ENCODE measurements at places on chromosomes 6 and 20.

- DNase-seq, result no peak
Observed at GRCh38 chr6:7425808-7426190, 36.2 kb downstream of the RIOK1 start.

GRCh38 chr6:4603856-4604369 lies 172.3 kb upstream of the CDYL start:
- DNase-seq, result no peak

DNA sequence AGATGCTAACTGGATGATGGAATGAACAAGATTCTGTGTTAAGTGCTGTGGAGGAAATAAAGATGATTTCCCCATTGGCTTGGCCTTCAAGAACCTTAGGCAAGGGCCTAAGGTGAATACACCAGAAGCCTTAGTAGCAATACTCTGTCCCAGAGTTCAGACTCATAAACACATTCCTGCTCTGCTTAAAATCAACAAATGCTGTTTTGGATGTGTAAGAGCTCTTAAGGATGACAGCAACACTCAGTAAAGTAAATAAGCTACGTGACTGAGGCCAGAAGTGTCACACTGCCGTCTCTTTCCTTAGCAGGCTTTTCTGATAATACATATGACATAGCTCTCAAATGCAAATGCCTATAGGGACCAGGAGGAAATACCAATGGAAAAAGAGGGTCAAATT lies 90.6 kb downstream of the EYA2 start:
- DNase-seq, result no peak

DNA sequence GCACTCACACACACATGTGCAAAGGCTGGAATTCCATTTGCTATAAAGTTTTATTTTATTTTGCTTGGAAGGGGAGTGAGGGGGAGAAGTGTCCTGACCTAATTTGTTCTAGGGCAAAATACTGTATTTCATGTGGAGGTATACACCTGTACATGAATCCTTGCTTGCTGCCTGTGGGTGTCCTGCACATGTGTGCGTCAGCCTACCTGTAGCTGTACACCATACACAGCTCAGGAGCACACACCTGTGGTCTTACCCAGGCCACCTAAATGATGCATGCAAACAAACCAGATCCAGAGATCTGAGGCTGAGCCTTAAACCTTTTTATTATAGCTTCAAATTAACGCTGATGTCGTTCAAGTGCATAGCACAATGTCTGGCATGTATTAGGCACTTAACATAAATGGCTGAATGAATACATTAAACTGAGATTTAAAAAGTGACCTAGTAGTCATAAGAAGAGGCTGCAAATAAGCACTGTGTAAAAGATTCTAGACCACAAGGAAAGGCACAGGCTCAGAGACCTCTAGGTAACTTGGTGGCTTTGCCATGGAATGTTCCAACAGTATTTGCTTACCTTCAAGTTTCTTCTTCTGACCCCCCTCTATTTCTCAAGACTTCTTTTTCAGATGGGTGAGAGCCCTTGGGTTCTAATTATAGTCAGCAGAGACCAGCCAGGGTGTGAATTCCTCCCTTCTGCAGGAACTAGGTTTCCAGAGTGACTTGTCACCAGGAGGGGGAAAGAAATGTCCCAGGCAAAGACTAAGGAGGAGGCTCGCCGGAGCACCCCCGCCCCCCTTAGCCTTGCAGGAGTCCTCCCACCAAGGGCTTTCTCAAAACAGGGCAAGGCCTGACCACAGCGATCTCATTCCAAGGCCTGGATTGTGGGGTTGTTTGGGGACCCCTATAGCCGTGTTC lies 13.4 kb downstream of the FOXC1 start:
- no peak for DNase-seq

- no peak for DNase-seq
Observed at GRCh38 chr20:57450419-57450818, 59.2 kb downstream of the RBM38 start.

DNA sequence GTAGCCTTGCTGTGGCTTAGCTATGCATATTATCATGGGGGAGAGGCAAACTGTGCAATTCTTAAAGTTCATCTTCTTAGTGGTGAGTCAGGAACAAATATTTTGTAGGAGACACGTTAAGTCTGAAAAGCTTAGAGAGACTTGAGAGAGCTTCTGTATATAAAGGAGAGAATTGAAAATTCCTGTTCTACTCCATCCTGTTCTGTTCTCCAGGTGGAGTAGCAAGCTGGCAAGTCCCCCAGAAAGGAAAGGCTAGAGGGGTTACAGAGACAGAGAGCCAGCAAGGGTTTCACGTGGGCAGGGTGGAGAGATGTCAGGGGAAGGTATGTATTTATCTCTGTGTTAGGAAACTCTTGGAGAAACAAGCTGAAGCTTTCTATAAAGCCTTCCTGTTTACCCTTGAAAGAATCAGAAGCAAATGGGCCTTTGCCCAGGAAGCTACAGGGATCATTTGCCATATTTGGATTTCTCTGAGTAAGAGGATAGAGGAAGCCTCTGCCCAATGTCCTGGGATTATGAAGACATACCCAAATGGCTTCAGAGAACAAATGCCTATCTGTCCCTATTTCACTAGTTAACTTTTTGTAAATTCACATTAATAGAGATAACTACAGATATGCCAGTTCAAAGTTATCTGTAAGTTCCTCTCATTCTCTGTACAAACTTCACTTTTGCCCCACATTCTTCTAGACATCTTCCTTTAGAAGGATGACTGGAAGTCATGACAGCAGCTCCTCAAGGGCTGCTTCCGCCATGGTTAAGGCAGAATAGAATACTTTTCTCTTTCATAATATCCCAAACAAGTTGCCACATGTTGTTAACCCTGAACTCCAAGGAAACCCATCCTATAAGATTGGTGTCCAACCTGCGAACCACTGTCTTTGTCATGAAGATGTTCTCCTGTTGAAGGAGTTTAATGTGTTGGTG lies 126.7 kb upstream of the NEDD9 start:
- DNase-seq, result no peak

- DNase-seq, result no peak
Observed at GRCh38 chr20:63782051-63782471, 42.5 kb downstream of the SLC2A4RG start.

- no peak for DNase-seq
Observed at GRCh38 chr6:162294029-162294428, 433.5 kb downstream of the PRKN start.

- DNase-seq, result no peak
Observed at GRCh38 chr6:13527671-13528056, 40.3 kb upstream of the GFOD1 start.

DNA sequence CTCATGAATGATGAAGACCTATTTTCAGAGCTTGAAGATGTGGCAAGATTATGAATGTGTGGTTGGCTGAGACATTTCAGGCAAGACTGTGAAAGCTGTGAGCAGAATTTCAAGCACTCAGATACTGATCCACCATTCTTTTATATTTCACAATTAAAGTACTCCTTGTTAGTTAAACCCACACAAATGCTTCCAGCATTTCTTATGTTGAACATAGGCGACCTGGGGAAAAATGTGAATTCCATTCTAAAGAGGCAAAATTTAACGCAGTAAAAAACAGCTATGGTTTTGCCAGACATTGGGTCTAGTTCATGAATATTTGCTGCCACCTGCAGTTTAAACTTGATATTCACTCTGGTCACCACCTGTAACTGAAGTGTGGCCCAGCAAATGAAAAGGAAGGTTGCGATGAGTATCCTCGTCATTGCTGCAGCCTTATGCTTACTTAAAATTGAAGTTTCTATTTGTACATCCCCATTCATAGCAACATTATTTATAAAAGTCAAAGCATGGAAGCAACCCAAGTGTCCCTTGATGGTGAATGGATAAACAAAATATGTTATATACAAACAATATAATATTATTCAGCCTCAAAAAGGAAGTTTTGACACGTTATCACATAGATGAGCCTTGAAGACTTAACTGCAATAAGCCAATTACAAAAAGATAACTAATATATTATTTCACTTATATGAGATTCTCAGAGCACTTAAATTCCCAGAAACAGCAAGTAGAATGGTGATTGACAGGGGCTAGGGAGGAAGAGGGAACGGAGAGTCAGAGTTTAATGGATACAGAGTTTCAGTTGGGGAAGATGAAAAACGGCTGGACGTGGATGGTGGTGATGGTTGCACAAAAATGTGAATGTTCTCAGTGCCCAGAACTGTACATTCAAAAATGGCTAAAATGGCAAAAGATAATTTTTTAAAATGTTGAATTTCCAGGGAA lies 32.4 kb upstream of the FAM184A start:
- DNase-seq, result peak; percentile 35

- peak; percentile 38 for DNase-seq
Observed at GRCh38 chr6:33668914-33669313, 42.6 kb downstream of the UQCC2 start.

DNA sequence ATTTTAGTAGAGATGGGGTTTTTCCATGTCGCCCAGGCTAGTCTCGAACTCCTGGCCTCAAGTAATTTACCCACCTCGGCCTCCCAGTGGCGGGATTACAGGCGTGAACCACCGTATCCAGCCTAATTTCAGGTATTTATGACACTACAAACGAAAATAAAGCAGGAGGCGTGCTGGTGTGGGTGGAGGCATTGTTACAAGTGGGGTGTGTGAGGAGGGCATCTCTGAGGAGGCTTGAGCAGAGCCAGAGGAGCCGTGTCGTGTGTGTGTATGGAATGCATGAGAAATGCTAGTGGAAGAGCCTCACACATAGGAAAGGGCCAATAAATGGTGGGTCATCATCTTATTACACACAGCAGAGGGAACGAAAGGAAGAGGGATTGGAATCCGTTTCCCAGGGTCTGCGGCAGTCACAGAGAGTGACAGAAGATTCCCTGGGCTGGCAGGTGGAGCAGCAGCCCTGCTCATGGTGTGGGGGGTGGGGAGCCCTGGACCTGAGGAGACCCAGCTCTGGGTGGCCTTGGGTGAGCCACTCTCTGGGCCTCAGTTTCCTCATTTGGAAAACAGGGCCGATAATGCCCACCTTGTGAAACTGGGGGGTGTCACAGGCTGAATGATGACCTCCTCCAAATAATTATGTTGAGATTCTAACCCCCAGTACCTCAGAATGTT lies 17.2 kb upstream of the PEDS1 start:
- no peak for DNase-seq

GRCh38 chr20:20204256-20204655 lies 151.9 kb downstream of the CFAP61 start:
- no peak for DNase-seq

- no peak for DNase-seq
Observed at GRCh38 chr6:98343004-98343403, 491.4 kb upstream of the POU3F2 start.

DNA sequence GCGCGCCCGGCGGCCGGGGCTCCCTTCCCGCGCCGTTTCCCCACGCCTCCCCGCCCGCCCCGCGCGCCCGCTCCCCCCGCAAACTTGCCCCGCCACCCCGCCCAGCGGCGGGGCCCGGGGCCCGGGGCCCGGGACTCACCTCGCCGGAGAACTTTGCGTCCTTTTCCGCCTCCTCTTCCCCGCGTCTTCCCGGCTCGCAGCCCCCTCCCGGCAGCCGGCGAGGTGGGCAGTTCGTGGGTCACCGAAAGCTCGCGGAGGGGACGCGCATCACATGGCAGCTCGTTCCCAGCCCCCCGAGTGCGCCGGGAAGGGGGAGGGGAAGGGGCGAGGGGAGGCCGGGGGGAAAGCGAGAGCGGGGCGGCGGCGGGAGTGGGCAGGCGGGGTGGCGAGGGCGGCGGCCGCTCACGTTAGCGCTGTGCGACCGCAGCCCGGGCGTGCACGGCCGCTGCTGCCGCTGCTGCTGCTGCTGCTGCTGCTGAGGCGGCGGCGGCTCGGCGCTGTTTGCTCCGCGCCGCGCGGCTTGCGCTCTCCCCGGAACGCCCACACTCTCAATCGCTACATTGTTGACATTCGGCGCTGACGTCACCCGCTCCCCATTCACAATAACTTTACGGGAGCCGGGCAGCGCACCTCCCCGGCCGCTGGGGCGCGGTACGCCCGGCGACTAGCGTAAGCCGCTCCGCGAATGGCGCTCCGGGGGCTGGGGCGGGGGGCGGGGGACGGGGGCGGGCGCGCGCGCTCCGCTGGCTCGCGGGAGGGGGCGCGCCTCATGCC lies at the start of gene BACH2:
Gene BACH2 (minus strand): TSS at position 503 of the 774 bp plus-strand sequence. CDS start 287,999 bp downstream, outside the sequence.
- DNase-seq, result peak; percentile 87

DNA sequence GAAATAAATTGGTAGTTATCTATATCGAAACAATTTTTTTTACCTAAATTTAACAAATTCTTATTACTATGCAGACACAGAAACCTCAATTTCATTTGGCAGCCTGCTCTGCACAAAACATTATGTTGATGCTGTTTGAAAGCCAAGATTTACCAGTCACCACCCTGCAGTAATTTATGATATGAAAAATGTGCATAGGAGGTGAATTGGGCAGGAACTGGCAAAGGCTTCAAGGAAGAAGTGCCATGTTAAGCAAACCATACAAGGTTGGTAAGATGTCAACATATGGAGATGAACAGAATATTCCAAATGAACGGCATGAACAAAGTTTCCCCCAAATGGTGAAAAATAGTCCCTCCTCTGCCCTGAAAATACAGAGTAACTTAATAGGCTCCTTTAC lies 54.2 kb upstream of the TAB2 start:
- no peak for DNase-seq

- DNase-seq, result no peak
Observed at GRCh38 chr20:47156301-47157137, 200.0 kb downstream of the ZMYND8 start.

GRCh38 chr6:104381907-104382306 lies 477.8 kb downstream of the HACE1 start:
- DNase-seq, result no peak

DNA sequence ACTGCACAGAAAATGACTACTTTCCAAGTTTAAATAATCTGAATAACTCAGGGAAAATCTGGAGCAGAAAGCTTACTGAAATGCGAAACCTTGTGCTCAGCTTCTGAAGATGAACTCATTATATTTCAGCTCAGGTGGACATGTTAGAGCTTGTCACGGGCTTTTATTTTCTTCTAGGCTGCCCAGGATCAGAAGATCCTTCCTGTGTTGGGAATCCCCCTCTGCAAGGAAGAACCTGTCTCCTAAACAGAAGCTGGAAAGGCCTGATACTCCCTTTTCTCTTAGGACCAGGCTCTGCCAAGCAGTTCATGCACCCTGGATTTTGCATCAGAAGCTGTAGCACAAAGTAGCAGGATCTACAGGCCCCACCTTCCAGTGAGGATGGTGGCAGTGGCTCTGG lies 5.1 kb upstream of the SLC2A12 start:
- DNase-seq, result no peak

- no peak for DNase-seq
Observed at GRCh38 chr20:22690616-22691179, 106.3 kb upstream of the FOXA2 start.

DNA sequence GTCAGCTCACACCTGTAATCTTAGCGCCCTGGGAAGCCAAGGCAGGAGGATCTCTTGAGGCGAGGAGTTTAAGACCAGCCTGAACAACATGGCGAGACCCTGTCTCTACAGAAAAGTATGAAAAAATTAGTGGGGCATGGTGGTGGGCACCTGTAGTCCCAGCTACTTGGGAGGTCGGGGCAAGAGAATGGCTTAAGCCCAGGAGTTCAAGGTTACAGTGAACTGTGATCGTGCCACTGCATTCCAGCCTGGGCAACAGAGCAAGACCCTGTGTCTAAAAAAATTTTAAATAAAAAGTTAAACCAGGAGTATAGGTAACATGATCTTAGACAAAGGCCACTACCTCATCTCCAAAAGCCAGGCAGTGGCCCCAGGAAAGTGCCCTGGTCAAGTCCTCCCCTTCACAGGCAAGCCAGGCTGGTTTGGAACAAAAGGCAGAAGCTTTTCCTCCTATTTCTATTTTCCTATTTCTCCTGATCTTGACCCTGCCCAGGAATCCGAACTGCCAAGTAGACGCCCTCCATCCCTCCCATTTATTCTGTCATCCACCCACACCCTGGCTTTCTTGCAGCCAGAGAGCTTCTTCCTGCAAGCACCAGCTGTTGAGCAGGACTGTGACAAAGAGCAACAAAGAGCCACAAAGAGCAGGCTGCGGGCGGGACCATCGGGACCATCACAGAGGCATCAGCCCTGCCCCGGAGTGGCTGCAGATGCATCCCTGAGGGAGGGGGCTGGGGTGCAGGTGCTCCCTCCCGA lies 149.9 kb upstream of the AFDN start:
- peak; percentile 40 for DNase-seq
